Fibroblast of lung (primary cell): ENCODE measurements at places on chromosomes 4 and X. TPM values are rescaled to one million over a fixed set of nuclear protein-coding genes. Genes with fewer than 3 reads are reported as not detected.

The PCGF3 gene
- total RNA-seq = 27.1 and 30.0 TPM in 2 replicates

The SH3BP2 gene
- 8.6 and 9.5 TPM in 2 replicates for total RNA-seq

The EDNRA gene
- 0.77 and 2.0 TPM in 2 replicates for total RNA-seq

The SEC24B gene
- total RNA-seq = 12.1 and 16.3 TPM in 2 replicates

- H3K4me3 ChIP-seq = no peak overlapping the region
- no peak overlapping the region for H3K27ac ChIP-seq
- H3K36me3 ChIP-seq = no peaks in the 10 kb centered on the region
- no peaks in the 10 kb centered on the region for H3K27me3 ChIP-seq
Observed at GRCh38 chrX:35150052-35150451, 207.5 kb downstream of the FAM47B start.

DNA sequence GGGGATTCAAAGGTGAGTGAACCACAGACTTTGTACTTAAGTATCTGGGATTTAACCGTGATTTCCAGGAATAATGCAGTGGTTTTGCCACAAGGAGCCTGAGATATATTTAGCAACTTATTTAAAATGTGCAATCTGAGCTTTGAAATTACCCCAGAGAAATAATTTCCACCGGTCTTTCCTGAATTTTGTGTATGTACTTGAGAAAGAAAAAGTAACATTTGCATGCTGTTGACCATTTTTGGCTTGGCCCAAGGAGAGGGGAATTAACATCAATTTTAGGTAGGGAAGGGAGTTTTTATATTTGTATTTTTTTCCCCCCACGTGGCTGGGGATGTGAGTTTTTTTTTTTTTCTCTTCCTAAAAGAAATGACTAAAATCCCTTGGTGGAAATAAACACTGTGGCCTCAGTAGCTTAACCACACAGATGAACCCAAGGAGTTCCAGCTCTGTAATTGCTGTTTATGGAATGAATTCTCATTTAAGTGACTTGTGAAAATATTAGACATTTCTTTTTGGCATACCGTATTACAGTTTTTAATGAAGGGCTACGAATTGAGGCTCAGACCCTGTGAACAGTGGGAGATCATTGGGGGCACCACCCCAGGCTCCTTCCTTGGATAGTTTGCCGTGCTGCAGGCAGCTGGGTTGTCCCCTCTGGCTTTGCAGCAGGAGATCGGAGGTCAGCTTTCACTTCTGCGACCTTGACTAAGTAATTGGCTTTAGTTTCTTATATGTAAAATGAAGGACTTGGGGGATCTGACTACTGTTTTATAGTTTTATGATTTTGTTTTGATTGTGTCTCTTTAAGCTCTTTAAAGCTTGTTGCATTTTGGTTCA lies 116.1 kb downstream of the ARHGAP10 start:
- no peaks in the 10 kb centered on the region for H3K27me3 ChIP-seq
- H3K27ac ChIP-seq = no peak overlapping the region
- no peaks in the 10 kb centered on the region for H3K36me3 ChIP-seq

DNA sequence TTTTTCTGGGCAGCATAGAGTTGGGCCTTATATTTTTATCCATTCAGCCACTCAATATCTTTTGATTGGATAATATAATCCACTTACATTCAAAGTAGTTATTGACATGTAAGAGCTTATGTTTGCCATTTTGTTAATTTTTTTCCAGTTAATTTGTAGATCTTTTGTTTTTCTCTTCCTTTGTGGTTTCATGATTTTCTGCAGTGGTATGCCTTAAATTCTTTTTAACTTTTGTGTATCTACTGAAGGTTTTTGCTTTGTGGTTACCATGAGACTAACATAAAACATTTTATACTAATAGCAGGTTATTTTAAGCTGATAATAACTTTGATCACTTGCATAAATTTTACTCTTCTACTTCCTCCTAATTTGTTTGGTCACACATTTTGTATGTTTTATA lies 140.8 kb upstream of the GATB start:
- no peak overlapping the region for H3K27ac ChIP-seq
- no peaks in the 10 kb centered on the region for H3K4me1 ChIP-seq
- DNase-seq = no peak
- H3K4me3 ChIP-seq = no peak overlapping the region
- no peaks in the 10 kb centered on the region for H3K36me3 ChIP-seq
- no peaks in the 10 kb centered on the region for H3K27me3 ChIP-seq

- H3K27ac ChIP-seq = no peak overlapping the region
- no peak for DNase-seq
- no peaks in the 10 kb centered on the region for H3K4me1 ChIP-seq
- H3K4me3 ChIP-seq = no peak overlapping the region
- no peaks in the 10 kb centered on the region for H3K36me3 ChIP-seq
- H3K27me3 ChIP-seq = no peaks in the 10 kb centered on the region
Observed at GRCh38 chr4:105327956-105328355, 145.9 kb downstream of the PPA2 start.
